ENCODE measurements at places on chromosomes 1 and 21.

- DNase-seq: no peak
These were observed 204 bp downstream of the CIART start for GRCh38 chr1:150282558-150282958.

GRCh38 chr1:20682571-20683236, 21.5 kb upstream of the DDOST start:
- no peak for DNase-seq

DNA sequence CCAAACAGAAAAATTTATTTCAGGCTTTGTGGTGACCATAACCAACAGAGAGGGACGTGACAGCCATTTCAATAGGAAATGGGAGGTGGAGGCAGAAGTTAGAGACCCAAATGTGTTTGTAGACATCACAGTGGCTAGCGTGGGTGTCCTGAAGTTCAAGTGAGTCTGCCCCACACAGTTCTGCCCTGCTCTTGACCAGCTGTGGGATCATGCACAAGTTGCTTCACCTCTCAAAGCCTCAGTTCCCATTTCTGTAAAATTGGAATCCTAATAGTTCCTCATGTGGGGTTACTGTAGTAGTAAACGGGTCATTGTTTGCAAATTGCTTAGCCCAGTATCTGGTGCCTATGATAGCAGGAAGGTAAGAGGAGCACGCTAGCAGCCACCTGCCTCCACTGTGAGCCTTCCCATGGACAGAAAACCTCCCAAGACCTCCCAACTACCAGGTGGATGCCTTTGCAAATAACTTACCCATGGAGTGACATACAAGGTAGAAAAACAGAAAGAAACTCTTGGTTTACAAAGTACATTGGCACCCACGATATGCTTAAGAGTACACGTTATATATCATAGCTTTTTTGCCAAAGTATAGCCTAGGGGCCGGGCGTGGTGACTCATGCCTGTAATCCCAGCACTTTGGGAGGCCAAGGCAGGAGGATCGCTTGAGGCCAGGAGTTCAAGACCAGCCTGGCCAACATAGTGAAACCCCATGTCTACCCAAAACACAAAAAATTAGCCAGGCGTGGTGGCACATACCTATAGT, 29.1 kb downstream of the FHAD1 start:
- no peak for DNase-seq

DNA sequence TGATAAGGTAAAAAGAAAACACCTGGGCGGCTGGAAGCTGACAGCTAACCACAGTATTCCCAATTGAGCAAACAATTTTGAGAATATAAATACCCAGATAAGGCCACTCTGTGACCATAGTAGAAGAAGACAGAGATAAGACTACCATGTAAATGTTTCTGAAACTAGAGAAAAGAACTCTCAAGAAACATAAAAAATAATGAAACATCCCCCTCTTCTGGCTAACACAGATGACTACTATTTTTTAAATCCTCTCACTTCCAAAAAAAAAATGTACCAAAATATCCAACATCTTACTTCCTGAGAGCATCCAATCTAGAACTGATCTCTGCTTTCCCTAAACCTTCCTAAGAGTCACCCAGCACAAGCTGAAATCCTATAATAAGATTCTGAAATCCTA, 125.9 kb downstream of the HFM1 start:
- DNase-seq: no peak

DNA sequence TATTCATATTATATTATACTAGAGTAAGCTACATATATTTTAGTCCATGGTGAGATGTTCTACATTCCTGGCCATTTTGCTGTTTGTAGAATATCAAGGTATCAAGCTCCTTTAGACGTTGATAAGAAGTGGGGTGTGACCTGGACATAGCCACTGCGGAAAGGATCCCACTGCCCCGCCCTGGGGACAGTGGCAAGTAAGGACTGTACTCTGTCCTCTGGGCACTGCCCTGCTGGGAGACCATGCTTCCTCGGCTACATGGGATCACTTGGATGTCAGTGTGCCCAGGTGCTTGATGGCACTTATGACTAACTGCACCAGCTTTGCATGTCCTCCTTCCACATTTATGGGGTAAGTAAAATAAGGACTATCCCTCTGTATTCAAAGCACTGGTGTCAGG, 46.3 kb upstream of the NTPCR start:
- no peak for DNase-seq

- no peak for DNase-seq
These were observed 50.1 kb upstream of the RGS18 start for GRCh38 chr1:192108161-192108560.

- DNase-seq: no peak
These were observed 117.1 kb upstream of the IFFO2 start for GRCh38 chr1:19073311-19074186.

DNA sequence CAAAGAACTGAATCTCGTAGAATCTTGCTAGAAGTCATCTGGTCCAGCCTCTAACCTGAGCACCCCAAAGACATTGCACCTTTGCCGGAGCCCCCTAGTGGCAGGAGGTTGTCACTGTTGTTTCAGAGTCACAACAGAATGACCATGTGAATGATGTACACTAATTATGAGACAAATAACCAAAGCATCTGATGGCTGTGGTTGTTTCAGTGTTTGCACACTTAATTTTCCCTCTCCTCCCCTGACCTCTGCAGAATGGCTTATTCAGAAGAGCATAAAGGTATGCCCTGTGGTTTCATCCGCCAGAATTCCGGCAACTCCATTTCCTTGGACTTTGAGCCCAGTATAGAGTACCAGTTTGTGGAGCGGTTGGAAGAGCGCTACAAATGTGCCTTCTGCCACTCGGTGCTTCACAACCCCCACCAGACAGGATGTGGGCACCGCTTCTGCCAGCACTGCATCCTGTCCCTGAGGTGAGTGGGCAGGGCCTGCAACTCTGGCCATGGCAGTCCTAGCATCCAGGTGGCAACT, 26.4 kb downstream of the TRAF5 start:
- peak; percentile 14 for DNase-seq

DNA sequence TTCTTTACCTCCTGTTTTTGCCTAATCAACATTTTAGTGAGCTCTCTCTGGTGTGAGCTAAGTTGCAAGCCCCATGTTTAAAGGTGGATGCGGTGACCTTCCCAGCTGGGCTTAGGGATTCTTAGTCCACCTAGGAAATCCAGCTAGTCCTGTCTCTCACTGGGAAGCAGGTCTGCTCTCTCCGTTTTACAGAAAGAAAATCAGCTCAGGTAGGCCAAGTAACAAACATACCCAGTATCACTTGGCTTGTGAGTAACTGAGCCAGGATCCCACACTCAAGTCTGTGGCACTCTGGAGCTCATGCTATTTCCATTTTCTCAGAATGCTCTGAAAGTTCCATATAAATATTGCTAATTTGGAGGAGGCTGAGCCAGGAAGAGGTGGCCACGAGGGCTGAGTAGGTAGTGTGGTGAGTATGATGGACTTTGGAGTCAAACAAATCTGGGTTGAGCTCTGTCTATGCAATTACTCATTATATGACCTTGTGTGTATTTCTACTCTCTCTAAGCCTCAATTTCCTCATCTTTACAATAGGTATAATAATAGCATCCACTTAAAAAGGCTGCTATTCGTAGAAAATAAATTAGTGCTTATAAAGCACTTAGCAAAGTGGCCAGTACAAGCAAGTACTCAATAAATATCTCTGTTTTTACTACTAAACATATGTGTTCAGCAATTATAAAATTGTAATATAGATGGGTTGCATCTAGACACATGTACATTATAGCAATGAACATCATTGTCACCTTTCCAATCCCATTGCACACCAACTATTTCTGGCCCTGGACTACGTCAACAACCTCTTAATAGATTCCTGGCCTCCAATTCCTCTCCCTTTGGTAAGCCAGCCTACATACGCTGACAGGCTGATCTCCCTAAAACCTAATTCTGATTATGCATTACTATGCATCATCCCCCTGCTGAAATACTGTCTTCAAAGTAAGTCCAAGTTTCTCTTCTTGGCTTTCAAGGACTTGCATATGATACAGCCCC, 32.7 kb upstream of the DHCR24 start:
- no peak for DNase-seq

- no peak for DNase-seq
These were observed 26.1 kb downstream of the PROK1 start for GRCh38 chr1:110477041-110477440.

DNA sequence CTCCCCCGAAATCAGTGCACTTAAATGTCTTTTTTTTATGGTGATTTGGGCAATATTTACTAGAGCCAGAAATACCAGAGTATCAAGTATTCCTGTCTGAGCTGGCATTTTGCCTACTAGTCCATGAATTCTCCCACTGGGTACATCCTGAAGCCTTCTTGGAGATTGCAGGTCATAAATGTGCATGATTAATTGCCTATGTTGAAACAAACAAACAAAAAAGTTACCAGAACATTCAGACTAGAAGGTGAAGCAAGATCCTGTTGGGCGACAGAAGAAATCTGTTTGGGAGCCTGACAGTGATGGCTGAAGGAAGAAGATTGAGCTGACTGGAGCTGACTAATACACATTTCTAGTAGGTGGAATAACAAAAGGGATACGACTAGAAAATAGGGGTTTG, 127.4 kb upstream of the NRIP1 start:
- DNase-seq: no peak

All from stimulated activated CD4-positive, alpha-beta T cell treated with anti-CD3 and anti-CD28 coated beads, Interleukin-1b, Interleukin-23, amount 100 ng/mL, for 1 hour (primary cell).